ENCODE measurements at places on chromosomes 2 and 18.
A peak's percentile ranks its signal among the peaks of the same experiment; 100 is the strongest.

DNA sequence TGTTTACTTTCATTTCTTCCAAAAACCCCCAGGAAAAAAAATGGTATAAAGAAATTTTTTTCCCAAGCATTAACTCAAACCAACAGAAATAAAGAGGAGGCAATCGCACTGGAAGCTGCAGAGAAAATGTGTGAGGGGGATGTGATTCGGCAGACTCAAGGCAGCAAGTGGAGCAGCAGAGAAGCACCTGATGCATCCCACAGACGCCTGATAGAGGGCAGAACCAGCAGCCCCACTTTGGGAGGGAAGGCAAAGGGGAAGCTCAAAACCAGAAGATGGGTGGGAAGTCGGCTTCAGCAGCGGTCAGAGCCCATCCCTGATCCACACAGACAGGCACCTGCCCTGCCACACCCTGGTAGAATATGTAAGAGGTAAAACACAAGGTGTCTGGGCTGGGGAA is 12.6 kb downstream of the FTCDNL1 start:
- no peak overlapping the region for H3K4me3 ChIP-seq
- no peaks in the 10 kb centered on the region for H3K4me1 ChIP-seq
- DNase-seq = no peak
- peaks cover 2% of the 10 kb centered on the region for H3K27me3 ChIP-seq
- no peak overlapping the region for H3K27ac ChIP-seq

DNA sequence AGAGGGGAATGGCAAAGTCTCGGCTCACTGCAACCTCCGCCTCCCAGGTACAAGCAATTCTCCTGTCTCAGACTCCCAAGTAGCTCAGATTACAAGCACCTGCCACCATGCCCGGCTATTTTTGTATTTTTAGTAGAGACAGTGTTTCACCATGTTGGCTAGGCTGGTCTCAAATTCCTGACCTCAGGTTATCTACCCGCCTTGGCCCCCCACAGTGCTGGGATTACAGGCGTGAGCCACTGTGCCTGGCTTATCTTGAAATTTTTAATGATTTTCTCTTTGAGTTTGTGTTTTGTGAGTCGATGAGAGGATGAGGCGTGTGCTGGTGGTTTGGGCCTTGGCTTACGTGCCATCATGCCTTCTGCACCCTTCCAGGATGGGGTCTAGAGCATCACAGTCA is 101.3 kb upstream of the ST3GAL5 start:
- no peak overlapping the region for H3K27ac ChIP-seq
- no peak for DNase-seq
- H3K4me3 ChIP-seq = no peak overlapping the region
- no peaks in the 10 kb centered on the region for H3K27me3 ChIP-seq
- H3K4me1 ChIP-seq = peaks cover 35% of the 10 kb centered on the region
- peaks cover 3% of the 10 kb centered on the region for H3K36me3 ChIP-seq

DNA sequence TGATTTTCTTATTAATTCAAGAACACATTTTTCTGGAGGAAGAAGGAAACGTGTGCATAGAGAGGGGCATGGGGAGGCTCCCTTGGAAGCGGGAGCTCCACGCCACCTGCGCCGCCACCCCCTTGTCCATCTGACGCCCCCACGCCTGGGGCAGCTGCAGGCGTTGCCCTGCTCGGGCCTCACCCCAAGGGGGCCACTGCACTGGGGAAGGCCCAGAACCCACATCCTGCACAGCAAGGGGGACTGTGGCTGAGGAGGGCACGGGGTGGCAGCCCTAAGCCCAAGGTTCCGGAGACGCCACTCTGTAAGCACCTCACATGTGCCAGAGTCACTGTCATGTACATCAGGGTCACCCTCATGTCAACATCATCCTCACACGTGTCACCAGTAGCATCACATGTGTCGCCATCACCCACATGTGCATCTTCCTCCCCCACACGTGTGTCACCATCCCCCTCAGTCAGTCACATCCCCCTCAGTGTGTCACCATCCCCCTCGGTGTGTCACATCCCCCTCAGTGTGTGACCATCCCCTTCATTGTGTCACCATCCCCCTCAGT is 486.7 kb upstream of the SALL3 start:
- H3K4me3 ChIP-seq = no peak overlapping the region
- DNase-seq = peak; percentile 27
- H3K27me3 ChIP-seq = no peaks in the 10 kb centered on the region
- no peaks in the 10 kb centered on the region for H3K36me3 ChIP-seq
- H3K27ac ChIP-seq = peak overlapping the region; percentile 28
- no peaks in the 10 kb centered on the region for H3K4me1 ChIP-seq

DNA sequence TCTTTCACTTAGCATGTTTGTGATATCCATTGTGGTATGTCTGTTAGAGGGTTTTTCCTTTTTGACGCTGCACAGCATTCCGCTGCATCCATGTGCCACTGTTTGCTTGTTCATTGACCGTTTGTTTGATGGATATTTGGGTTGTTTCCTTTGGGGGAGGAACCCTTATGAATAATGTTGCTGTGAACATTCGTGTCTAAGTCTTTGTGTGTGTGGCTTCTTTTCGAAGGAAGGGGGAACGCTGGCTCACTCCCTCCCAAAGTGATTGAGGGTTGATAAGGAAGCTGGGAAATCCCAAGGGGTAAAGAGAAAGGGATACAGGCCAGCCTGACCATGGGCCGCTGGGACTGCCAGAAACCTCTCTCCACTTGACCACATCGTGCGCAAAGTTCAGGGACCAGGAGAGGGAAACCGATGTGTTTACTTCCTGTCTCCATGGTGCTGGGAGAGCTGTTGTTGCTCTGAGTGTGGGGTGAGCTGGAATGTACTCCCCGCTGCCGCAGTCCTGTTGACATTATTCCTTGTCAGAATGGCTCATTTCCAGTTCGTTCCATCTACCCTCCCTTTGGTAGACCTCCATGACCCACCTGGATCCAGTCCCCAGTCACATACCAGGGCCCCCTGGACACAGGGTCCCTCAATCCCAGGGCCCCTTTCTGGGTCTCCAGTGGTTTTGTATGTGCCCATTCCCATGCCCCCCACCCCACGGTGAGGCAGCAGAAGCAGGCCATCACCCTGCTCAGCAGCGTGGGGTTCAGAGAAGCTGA is 39.6 kb downstream of the HS1BP3 start:
- no peak overlapping the region for H3K27ac ChIP-seq
- no peaks in the 10 kb centered on the region for H3K36me3 ChIP-seq
- H3K27me3 ChIP-seq = no peaks in the 10 kb centered on the region
- H3K4me1 ChIP-seq = no peaks in the 10 kb centered on the region
- H3K4me3 ChIP-seq = no peak overlapping the region
- no peak for DNase-seq

DNA sequence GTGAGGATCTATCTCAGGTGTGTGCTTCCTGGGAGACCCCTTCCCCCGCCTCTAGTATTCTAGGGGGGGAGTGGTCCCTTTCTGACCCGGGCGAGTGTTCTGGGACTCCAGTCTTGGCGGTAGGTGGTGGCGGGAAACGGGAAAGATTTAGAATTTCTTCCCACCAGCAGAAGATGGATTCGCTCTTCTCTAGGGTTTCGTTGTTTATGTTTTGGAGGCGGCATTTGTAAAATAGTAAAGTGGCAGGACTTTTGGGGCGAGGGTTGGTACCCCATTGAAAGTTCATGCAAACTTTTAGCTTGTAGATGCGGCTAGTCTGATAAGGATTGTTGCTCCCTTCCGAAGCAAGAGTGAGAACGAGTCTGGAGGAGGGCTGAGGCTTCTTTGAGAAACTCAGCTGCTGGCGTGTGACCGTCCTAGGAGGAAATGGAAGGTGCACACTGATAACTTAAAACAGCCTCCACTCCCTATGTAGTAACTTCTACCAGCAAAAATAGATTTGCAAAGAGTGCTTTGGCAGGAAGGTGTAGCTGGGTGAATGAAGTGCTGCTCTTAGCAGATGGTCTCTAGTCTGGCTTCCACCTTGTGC is 412 bp downstream of the GPD2 start:
- peak; percentile 44 for DNase-seq
- H3K27me3 ChIP-seq = no peaks in the 10 kb centered on the region
- H3K4me1 ChIP-seq = peaks cover 30% of the 10 kb centered on the region
- peak overlapping the region; percentile 88 for H3K4me3 ChIP-seq
- peak overlapping the region; percentile 88 for H3K27ac ChIP-seq
- peaks cover 17% of the 10 kb centered on the region for H3K36me3 ChIP-seq

DNA sequence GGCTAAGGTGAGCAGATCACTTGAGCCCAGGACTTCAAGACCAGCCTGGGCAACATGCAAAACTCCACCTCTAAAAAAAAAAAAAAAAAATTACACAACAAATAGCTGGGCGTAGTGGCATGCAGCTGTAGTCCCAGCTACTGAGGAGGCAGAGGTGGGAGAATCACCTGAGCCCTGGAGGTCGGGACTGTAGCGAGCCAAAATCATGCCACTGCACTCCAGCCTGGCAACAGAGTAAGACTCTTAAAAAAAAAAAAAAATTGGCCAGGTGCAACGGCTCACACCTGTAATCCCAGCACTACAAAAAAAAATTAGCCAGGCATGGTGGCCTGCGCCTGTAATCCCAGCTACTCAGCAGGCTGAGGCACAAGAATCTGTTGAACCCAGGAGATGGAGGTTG is 7.3 kb downstream of the STARD7 start:
- H3K4me1 ChIP-seq = peaks cover 68% of the 10 kb centered on the region
- no peak overlapping the region for H3K4me3 ChIP-seq
- no peaks in the 10 kb centered on the region for H3K27me3 ChIP-seq
- H3K36me3 ChIP-seq = peaks cover 34% of the 10 kb centered on the region
- H3K27ac ChIP-seq = no peak overlapping the region
- no peak for DNase-seq

- peaks cover 4% of the 10 kb centered on the region for H3K36me3 ChIP-seq
- no peaks in the 10 kb centered on the region for H3K4me1 ChIP-seq
- H3K27me3 ChIP-seq = no peaks in the 10 kb centered on the region
- no peak for DNase-seq
- no peak overlapping the region for H3K4me3 ChIP-seq
Observed at GRCh38 chr2:11244091-11244826, 89.0 kb downstream of the SLC66A3 start.

DNA sequence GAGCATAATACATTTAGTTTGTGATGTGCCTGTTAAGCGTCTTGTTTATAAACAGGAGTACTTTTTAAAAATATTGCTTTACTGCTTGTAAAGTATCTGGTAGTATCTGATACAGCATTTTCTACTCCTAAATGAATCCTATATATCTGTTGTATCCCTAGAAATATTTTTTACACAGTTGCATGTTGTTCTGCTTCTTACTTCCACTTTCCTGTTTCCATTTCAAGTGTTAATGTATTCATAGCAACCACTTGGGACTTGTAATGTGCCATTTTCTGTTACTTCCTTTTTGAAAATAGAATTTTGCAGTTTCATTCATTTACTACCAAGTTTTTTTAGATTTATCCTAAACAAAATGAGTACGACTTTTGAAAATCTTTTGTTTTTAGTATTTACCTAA is 24.9 kb downstream of the CCNT2 start:
- H3K27me3 ChIP-seq = no peaks in the 10 kb centered on the region
- H3K4me1 ChIP-seq = peaks cover 7% of the 10 kb centered on the region
- DNase-seq = no peak
- peaks cover 57% of the 10 kb centered on the region for H3K36me3 ChIP-seq

GRCh38 chr2:204706939-204707338 is 161.7 kb downstream of the PARD3B start:
- H3K4me3 ChIP-seq = no peak overlapping the region
- no peak for DNase-seq
- H3K36me3 ChIP-seq = no peaks in the 10 kb centered on the region
- no peak overlapping the region for H3K27ac ChIP-seq

DNA sequence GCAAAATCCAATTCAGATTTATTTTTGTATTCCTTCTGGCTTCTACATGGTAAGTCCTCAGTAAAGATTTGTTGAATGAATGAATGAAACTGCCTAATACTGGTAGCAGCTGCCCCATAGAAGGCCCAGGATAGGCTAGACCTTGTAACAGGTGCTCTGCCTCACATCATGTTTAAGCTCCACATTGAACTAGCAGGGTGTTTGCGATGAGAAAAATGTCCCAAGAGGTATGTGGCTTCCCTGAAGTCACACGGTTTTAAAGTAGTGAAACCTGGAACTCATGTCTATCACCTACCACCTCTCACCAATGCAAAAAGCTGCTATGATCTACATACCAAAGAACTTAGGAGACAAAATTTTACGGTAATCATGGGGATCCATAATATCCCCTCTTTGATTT is 765 bp upstream of the LHCGR start:
- no peak overlapping the region for H3K4me3 ChIP-seq
- peaks cover 6% of the 10 kb centered on the region for H3K4me1 ChIP-seq
- H3K27ac ChIP-seq = no peak overlapping the region
- no peaks in the 10 kb centered on the region for H3K36me3 ChIP-seq
- no peak for DNase-seq

DNA sequence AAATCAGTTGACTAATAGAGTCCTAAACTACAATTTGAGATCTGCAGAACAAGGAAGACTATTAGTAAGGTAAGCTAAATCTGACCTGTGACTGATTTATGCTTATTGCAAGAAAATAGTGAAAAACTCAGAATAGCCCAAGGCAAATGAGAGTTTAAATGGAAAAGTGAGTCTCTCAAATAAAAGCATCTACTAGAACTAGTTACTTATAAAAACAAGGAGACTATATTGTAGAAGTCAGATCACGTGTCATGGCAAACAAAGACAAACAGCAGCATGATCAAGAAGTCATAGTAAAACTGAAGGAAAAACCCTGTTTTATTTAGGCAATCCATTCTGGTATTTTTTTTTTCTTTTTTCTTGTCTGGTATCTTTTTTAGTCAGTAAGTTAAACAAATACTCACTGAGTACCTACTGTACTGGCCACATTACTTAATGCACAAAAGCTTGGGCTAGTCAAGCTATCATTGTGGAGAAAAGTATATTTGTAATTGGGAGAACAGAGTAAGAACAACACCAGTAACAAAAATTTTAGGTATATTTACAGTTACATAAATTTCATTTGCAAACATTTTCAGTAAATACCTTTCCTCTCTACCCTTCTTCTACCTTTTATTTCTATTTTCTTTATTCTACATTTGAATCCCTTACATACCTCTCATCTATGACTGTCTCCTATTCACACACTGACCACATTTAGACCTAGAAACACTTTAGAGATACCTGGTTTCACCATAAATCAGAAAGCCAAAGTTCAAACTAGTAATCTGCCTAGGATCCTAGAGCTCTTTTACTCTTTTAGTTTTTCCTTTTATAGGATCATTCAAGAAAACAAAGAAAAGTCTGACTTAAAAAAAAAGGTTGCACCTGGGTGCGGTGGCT is 23.7 kb downstream of the CCDC88A start:
- H3K36me3 ChIP-seq = no peaks in the 10 kb centered on the region
- no peak for DNase-seq
- H3K27me3 ChIP-seq = no peaks in the 10 kb centered on the region
- no peak overlapping the region for H3K4me3 ChIP-seq

DNA sequence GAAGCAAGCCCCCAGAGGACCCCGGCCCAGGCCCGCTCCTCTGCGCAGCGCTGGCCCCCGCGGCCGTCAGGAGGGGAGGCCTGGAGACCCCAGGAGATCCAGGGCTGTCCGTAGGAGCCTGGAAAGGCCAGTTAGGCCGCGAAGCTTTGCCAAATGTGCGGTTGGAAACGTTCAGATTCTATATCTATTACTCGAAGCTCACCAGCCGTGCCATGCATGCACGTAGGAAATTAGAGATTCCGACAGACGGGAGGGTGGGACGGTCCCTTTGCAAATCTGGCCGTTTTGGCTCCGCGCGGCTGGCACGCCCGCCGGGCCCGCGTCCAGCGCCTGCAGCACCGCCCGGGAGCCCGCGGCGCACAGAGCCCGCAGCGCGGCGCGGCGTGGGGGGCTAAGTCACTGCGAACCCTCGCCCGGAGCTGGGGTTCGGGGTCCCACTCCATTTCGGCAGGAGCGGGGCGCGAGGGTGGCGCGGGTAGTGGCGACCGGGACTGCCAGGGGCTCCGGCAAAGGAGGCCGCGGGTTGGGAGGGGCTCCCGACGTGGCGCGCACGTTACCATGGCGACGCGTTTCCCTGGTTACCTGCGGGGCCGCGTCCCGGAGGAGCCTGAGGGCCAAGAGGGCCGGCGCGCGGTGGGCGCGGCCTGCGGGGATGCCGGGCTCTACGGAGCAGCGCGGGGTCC is 488.6 kb upstream of the SMIM21 start:
- DNase-seq = no peak
- H3K4me1 ChIP-seq = no peaks in the 10 kb centered on the region
- peaks cover 23% of the 10 kb centered on the region for H3K27me3 ChIP-seq
- no peaks in the 10 kb centered on the region for H3K36me3 ChIP-seq
- no peak overlapping the region for H3K4me3 ChIP-seq

All from activated CD8-positive, alpha-beta T cell treated with anti-CD3 and anti-CD28 coated beads, Interleukin-2, amount 10 ng/mL, durations not matched to agents 7 days and 5 days (primary cell).